ENCODE measurements at places on chromosomes 3 and 15. TPM values are rescaled to one million over a fixed set of nuclear protein-coding genes. Genes with fewer than 3 reads are reported as not detected.

Gene MUC20
- total RNA-seq = 0.36 TPM

Gene PIK3CB
- total RNA-seq = 14.5 TPM

GRCh38 chr15:38520035-38520434 lies 44.6 kb downstream of the RASGRP1 start:
- H3K4me1 ChIP-seq = peaks cover 21% of the 10 kb centered on the region
- no peaks in the 10 kb centered on the region for H3K27me3 ChIP-seq
- H3K4me3 ChIP-seq = no peak overlapping the region
- DNase-seq = peak; percentile 59

DNA sequence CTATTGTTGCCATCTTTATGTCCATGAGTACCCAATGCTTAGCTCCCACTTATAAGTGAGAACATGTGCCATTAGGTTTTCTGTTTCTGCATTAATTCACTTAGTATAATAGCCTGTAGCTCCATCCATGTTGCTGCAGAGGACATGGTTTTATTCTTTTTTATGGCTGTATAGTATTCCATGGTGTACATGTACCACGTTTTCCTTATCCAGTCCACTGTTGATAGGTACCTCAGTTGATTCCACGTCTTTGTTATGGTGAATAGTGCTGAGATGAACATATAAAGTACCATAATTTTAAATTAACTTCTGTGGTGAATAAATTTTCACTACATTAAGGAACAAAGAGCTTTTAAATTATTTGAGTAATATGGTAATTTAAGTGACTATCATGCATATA lies 150.4 kb upstream of the BFSP2 start:
- H3K4me1 ChIP-seq = no peaks in the 10 kb centered on the region
- no peaks in the 10 kb centered on the region for H3K27me3 ChIP-seq
- H3K36me3 ChIP-seq = no peaks in the 10 kb centered on the region
- DNase-seq = no peak
- no peak overlapping the region for H3K27ac ChIP-seq

- H3K4me1 ChIP-seq = peaks cover 5% of the 10 kb centered on the region
- no peak for DNase-seq
- no peaks in the 10 kb centered on the region for H3K27me3 ChIP-seq
- peak overlapping the region; percentile 25 for H3K4me3 ChIP-seq
These were observed 8.0 kb upstream of the KBTBD8 start for GRCh38 chr3:66989860-66990696.

Gene AADACL2
- not detected for total RNA-seq

DNA sequence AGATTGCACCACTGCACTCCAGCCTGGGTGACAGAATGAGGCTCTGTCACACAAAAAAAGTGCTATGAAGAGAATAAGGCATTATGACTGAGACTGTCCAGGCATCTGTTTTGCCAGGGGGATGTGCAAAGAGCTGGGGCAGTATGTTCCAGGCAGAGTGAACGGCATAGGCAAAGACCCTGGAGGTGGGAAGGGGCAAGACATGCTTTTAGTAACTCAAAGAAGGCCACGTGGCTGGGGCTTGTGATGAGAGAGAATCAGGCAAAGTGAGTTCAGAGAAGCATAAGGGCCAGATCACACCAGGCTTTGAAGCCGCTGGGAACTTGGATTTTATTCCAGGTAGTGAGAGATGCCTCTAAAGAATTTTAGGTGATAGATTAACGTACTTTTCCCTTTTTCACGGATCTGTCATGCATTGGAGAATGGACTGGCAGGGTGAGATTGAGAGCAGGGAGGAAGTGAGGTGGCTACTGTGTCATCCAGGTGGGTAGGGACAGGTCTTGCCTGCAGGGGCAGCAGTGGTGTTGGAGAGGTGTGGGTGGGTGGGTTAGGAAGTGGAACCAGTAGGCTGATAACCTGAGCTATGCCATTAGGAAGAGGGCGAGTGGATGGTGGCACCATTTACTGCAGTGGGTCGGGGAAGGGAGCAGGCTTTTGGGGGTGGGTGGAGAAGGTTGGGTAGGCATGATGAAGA lies 31.7 kb downstream of the ATP2B2 start:
- no peaks in the 10 kb centered on the region for H3K4me1 ChIP-seq
- no peaks in the 10 kb centered on the region for H3K36me3 ChIP-seq
- H3K27me3 ChIP-seq = peaks cover 49% of the 10 kb centered on the region

GRCh38 chr3:108029466-108029865 lies 61.4 kb downstream of the CD47 start:
- no peak overlapping the region for H3K27ac ChIP-seq
- no peaks in the 10 kb centered on the region for H3K27me3 ChIP-seq
- H3K36me3 ChIP-seq = no peaks in the 10 kb centered on the region
- no peaks in the 10 kb centered on the region for H3K4me1 ChIP-seq
- H3K4me3 ChIP-seq = no peak overlapping the region

GRCh38 chr15:82812994-82813393 lies 3.6 kb downstream of the WHAMM start:
- peaks cover 10% of the 10 kb centered on the region for H3K4me1 ChIP-seq
- no peak overlapping the region for H3K4me3 ChIP-seq
- H3K36me3 ChIP-seq = peaks cover 45% of the 10 kb centered on the region
- DNase-seq = no peak
- H3K27me3 ChIP-seq = no peaks in the 10 kb centered on the region

- DNase-seq = peak; percentile 64
- H3K27ac ChIP-seq = peak overlapping the region; percentile 1
- H3K36me3 ChIP-seq = no peaks in the 10 kb centered on the region
These were observed 52.7 kb upstream of the OXTR start for GRCh38 chr3:8822141-8822540.

Gene TTLL13
- under 0.01 TPM for total RNA-seq

DNA sequence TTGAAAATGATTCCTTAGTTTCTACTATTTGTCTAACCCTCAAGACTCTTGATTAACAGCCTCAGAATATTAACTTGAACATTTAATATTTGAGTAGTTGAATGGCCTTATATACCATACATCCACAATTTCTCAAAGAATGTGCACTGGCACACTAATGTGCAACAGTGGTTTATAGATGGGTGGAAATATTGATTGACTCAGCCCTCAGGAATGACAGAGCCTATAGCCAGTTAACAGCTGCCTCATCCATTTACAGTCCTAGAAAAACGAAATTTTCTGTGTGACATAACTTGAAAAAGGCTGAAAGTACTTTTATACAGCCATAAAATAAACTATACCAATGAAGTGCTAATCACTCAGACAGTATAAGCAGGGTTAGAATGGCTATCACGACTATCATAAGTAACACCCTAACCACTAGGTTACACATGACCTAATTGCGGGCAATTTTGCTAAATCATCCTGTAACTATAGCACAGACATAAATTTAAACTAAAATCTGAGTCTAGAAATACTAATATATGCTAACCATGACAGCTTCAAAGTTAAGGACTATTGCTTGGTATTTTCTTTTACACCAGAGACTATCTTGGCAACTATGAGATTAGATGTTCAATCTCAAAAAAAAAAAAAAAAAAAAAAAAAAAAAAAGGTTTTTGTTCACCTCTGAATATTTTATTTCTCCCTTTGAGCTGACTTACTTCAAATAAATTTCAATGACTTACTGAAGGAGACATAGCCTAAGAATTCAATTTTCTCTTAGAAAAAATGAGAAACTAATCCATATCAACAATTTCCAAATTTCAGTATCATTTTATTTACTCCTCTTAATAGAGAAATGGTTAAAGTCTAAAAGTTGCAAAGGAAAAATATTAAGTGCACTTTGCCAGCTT lies 9.3 kb downstream of the SECISBP2L start:
- H3K27me3 ChIP-seq = no peaks in the 10 kb centered on the region
- peak overlapping the region; percentile 60 for H3K27ac ChIP-seq
- H3K36me3 ChIP-seq = peaks cover 26% of the 10 kb centered on the region
- H3K4me1 ChIP-seq = peaks cover 18% of the 10 kb centered on the region

DNA sequence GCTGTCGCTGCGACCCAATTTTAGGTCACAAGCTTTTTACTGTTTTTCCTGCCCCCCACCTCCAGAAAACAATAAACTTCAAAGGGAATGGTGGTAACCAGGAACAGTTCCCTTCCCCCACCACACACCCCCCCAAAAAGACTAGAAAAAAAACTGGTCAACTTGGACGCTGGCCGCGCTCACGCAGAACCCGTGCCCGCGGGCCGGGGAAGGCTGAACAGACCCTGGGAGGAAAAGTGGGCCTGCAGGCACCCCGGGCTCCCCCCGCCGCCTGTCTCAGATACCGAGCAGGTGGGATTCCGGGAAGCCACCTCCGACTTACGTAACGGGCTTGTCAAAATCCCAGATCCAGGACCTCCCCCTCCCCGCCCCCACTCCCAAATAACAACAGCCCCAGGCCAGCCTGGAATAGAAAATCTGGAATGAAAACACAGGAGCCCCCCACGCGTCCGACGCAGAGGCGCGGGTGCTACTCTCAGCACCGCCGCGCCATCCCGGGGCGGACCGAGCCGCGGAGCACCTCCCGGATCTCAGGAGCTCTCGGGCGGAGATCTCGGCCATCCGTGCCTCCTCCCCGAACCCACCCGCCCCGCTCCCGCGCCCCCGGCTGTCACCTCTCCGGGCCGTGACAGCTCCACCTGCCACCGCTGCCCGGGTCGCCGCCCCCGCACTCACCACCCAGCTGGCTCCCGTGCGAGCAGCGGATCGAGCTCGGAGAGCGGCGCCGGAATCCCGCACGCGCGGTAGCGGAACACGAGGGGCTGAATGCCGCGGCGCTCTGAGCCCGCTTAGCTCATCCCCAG lies 557 bp downstream of the DENND4A start:
- H3K27ac ChIP-seq = peak overlapping the region; percentile 56
- H3K4me3 ChIP-seq = peak overlapping the region; percentile 87
- H3K27me3 ChIP-seq = no peaks in the 10 kb centered on the region
- peaks cover 26% of the 10 kb centered on the region for H3K4me1 ChIP-seq

Gene DUSP7
- total RNA-seq = 12.7 TPM

Gene CPLX3
- not detected for total RNA-seq

- H3K4me3 ChIP-seq = no peak overlapping the region
- H3K36me3 ChIP-seq = no peaks in the 10 kb centered on the region
- no peak for DNase-seq
- peaks cover 8% of the 10 kb centered on the region for H3K4me1 ChIP-seq
These were observed 191.7 kb downstream of the PDZRN3 start for GRCh38 chr3:73433079-73433478.

Gene THRB
- 0.36 TPM for total RNA-seq

DNA sequence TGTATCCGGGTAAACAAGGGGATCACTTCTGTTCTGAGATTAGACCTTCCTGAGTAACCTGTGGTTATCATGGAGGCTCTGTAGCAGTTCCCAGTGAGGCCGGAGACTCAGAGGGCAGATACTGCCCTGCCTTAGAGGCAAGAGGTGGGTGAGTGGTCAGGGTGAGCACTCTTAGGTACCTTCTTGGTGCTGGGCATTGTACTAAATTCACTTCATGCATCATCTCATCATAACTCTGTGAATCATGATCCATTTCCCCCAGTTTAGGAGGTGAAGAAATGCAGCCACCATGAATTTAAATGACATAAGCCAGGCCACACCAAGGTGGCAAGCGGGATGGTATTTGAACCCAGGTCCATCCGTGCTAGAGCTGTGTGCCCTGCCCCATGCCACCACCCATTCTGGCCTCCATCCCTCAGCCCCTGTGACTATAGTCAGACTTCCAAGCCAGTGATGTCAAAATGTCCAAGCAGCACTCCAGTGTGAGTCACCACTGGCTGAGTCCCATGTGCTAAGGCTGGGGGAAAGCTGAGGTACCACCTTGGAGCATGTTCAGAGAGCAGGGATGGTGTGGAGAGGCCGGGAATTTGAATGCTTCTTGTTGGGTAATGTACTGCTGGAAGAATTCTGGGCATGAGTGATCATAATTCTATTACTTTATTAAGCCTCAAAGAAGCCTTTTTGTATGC lies 88.8 kb downstream of the EPHB1 start:
- no peak for DNase-seq
- H3K27me3 ChIP-seq = no peaks in the 10 kb centered on the region
- H3K36me3 ChIP-seq = no peaks in the 10 kb centered on the region
- no peaks in the 10 kb centered on the region for H3K4me1 ChIP-seq
- no peak overlapping the region for H3K4me3 ChIP-seq

DNA sequence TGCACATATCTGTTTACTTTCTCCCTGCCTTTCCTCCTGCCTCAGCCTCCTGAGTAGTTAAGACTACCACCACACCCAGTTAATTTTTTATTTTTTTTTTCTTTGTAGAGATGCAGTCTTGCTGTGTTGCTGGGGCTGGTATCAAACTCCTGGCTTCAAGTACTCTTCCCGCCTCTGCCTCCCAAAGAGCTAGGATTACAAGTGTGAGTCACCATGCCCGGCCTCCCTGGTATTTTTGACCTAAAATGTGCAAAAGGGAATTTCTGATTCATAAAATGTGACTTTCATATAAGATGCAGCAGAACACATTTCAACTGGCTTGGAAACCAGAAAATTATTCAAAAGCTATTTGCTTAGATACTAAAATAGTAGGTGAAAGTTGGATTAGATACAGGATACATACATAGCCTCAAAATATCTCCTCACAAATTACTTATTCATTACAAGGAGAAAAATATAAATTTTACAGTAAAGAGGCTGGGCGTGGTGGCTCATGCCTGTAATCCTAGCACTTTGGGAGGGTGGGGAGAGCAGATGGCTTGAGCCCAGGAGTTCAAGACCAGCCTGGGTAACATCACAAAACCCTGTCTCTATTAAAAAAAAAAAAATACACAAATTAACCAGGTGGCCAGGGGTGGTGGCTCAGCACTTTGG lies 32.0 kb downstream of the MAP4 start:
- peak overlapping the region; percentile 65 for H3K27ac ChIP-seq
- H3K27me3 ChIP-seq = no peaks in the 10 kb centered on the region
- DNase-seq = no peak
- H3K4me1 ChIP-seq = peaks cover 20% of the 10 kb centered on the region
- H3K36me3 ChIP-seq = peaks cover 9% of the 10 kb centered on the region

Gene CCDC66
- 48.0 TPM for total RNA-seq

DNA sequence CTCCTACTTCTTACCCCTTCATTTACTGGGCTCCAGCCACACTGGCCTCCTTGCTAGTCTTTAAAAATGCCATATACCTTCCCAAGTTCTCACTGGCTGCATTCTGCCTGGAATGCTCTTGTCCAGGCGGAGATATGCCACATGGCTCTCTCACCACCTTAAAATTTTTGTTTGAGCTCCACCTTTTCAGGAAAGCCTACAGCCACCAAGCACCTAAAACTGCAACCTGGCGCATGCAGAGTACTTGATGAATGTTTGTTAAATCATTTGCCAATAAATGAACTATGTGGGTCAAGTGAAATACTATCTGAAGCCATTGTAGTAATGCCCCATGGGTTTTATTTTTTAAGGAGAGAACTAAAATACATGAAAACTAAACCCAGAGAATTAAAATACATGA lies 54.3 kb downstream of the GLB1 start:
- no peak overlapping the region for H3K4me3 ChIP-seq
- no peak for DNase-seq
- H3K4me1 ChIP-seq = no peaks in the 10 kb centered on the region
- H3K27ac ChIP-seq = no peak overlapping the region
- H3K36me3 ChIP-seq = peaks cover 14% of the 10 kb centered on the region

GRCh38 chr3:35919160-35919559 lies 279.8 kb downstream of the ARPP21 start:
- H3K27me3 ChIP-seq = no peaks in the 10 kb centered on the region
- no peaks in the 10 kb centered on the region for H3K36me3 ChIP-seq
- no peak overlapping the region for H3K27ac ChIP-seq
- no peak for DNase-seq
- H3K4me1 ChIP-seq = no peaks in the 10 kb centered on the region

Gene OSBPL10
- 25.0 TPM for total RNA-seq

Data from osteoblast (primary cell).